CD4-positive, alpha-beta T cell treated with Interferon gamma for 1 hour (primary cell): ENCODE measurements at places on chromosomes 2 and 18.

- DNase-seq = no peak
Observed at GRCh38 chr18:45462179-45462578, 153.1 kb upstream of the SLC14A2 start.

DNA sequence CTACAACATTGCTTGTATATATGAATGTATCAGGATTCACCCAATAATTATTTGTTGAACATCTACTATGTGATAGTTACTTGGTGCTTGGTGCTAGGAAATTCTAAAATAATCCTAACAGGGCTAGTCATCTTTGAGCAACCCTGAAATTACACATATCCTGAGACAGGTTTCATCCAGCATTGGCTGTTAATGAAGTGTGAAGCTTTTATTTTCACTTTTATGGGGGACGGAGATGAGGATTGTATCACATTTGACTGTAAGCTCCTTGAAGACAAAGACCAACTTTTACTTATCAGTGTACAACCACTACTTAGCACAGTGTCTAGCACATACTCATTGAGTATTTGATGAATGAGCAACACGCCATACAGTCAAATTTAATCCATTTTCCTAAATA lies 6.8 kb upstream of the GALM start:
- DNase-seq = no peak

- DNase-seq = no peak
Observed at GRCh38 chr18:76412010-76412817, 82.8 kb downstream of the ZNF516 start.

DNA sequence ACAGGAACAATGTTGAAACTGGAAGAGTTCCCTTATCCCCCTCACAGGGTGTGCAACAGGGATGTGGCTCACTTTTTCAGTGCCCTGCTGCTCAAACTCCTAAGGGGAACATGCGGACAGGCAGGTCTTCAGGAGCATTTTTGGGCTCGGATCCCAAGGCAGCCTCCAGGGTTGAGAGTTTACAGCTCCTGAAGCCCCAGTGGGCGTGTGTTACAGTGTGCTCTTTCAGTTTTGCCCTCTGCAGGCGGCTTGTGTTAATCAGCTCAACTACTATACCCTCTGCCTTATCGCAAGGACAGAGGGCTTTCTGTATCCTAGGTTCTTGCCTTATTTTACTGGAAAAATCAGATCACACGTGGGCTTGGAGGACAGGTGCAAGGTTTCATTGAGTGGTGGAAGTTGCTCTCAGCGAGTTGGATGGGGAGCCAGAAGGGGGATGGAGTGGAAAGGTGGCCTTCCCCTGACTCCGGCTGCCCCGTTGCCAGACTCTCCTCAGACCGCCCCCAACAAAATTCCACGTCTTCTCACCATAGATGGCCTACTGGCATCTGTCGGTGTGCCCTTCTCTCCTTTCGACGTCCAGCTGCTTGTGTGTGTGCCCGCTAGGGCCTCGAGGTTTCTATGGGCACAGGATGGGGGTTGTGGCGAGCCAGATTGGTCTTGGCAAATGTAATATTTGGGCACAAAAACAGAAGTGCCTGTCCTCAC lies 541.9 kb downstream of the TMX3 start:
- no peak for DNase-seq

- no peak for DNase-seq
Observed at GRCh38 chr2:4507661-4508060, 804.3 kb downstream of the DCDC2C start.

DNA sequence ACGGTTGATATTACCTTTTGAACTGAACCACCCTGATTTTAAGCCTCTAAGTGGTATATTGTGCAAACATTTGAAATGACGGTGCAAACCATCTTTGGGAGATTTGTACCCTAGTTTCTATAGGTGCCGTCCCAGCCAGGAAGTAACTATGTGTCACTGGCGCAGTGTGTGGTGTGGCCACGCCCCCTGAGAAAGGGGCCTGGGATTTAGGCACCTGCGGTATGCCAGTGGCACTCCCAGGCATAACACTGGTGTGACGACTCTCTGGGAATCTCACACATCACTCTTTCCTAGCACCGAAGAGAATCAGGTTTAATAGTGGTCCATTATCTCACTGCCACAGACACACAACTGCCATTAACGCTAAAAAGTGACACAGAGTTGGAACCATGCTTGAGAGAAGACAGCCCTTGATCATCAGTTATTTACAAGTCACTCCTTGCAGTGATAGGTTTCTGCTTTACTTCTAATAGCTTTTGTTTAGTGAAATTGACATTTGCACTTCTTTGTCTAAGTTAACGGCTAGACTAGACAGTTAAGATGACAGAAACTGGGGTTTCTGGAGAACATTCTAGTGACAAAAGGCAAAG lies 11.1 kb downstream of the AQP4 start:
- no peak for DNase-seq

DNA sequence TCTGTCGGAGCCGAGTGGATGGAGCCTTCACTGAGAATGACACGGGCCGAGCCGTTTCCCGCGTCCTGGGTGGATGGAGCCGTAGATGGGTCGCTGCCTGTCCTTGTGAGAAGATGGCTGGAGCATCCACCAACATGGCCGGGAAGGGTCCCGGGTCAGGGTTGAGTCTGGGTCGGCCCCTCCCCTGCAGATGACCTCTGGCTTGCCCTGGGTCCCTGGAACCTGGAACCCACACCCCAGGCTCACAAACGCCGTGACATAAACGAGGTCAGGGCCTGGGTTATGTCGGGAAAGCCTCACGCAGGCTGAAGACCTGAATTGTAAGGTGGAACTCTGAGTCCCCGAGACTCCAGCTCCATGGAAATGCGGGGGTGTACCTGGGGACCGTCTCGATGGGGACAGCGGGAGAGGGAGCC lies 94.9 kb downstream of the NFATC1 start:
- no peak for DNase-seq

DNA sequence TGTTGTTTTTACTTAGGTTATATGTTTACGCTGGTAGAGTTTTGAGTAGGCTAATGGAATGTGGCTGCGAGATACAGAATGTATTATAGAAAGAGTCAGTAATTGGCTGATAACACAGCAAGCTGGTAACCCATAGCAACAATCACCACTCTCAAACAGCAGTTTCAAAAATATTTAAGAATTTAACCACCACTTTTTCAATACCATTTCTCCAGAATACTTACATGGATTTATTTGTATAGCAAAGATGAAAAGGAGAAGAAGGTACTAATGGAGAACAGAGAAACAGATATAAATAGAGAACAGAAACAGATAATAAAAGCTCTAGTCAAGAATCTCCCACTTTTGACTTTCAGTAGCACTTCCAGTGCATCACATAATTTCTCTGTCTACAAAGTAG lies 188.3 kb upstream of the SLC39A10 start:
- no peak for DNase-seq

GRCh38 chr2:11712866-11713265 lies 33.6 kb upstream of the LPIN1 start:
- no peak for DNase-seq

DNA sequence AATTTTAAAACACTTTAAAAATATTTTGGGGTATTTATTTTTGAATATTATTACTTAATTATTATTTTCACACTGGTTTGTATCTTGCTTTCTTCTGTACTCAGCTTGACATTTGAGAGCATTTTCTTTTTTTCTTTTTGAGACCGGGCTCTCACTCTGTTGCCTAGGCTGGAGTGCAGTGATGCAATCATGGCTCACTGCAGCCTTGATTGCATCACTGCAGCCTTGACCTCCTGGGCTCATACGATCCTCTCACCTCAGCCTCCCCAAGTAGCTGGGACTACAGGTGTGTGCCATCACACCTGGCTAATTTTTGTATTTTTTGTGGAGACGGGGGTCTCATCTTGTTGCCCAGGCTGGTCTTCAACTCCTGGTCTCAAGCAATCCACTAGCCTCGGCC lies 79.9 kb upstream of the DLX2 start:
- no peak for DNase-seq

GRCh38 chr2:219272356-219272755 lies 6.8 kb upstream of the DNAJB2 start:
- no peak for DNase-seq

GRCh38 chr2:234535464-234535863 lies 38.6 kb upstream of the ARL4C start:
- no peak for DNase-seq

GRCh38 chr18:52812834-52813233 lies 472.8 kb downstream of the DCC start:
- no peak for DNase-seq

DNA sequence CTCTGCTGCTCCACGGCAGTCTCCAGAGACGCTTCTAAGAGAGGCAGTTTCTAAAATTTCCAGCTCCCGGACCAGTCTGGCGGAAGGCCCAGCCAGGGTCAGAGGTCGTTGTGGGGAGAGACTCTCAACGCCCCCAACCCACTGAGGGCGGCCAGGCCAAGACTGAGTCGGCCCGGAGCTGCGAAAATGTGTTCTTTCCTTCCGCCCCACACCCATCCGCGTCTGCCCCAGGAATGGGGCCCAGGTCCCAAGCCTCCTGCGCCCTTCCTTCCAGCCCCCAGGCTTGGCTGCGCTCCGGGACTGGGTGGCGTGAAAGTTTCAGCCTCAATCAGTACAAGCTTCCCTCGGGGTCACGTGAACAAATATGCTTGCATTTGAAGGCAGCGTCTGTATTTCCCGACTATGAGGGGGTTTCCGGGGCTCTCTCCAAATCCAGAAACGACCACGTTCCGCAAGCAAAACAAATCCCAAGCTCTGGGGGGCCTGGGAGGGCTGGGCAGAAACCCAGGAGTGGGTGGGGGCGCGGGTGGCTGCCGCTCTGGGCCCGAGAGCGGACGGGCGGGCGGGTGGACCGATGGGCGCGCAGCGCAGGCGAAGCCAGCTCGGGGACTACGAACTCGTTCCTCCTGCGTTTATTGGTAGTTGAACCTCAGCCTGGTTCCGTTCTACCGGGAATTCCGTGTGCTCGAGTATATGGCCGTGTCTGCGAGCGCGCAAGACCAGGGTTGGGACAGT lies 3.3 kb downstream of the HOXD3 start:
- DNase-seq = no peak

DNA sequence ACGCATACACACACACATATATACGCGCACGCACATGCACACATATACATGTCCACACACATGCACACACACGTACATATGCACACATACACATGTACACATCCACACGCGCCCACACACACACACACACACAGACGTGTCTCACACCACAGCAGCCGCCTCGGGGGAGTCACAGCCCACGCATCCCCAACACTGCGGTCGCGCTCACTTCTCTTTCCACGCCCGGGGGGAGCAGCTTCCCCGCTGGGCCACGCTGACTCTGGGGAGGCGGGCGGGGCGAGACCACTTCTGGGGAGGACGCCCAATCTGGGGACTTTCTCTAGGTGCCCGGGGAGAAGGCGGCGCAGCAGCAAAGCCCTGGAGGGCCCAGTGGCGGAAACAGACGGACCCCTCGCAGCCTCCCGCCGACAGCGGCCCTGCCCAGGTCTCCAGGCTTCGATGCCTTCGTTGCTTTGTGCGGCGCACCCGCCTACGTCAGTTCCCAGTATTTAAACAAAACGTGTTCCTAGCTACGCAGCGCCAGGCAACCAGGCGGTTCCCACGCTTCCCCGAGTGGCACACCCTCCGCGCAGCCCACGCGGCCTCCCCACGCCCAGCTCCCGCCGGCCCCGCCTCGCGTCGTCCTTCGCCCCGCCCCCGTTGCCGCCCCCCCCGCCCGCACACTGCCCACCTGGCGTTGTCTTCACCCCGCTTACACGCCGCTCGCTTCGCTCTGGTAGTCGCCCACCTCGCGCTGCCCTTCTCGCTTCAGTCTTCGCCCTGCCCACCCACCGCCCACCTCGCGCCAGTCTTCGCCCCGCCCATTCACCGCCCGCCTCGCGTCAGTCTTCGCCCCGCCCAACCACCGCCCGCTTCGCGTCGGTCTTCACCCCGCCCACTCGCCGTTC lies 810 bp upstream of the RBFA start:
- no peak for DNase-seq

- peak; percentile 22 for DNase-seq
Observed at GRCh38 chr2:216006164-216006663, 7.1 kb downstream of the MREG start.

- peak; percentile 77 for DNase-seq
Observed at GRCh38 chr2:65064728-65065552, 8.7 kb downstream of the CEP68 start.

DNA sequence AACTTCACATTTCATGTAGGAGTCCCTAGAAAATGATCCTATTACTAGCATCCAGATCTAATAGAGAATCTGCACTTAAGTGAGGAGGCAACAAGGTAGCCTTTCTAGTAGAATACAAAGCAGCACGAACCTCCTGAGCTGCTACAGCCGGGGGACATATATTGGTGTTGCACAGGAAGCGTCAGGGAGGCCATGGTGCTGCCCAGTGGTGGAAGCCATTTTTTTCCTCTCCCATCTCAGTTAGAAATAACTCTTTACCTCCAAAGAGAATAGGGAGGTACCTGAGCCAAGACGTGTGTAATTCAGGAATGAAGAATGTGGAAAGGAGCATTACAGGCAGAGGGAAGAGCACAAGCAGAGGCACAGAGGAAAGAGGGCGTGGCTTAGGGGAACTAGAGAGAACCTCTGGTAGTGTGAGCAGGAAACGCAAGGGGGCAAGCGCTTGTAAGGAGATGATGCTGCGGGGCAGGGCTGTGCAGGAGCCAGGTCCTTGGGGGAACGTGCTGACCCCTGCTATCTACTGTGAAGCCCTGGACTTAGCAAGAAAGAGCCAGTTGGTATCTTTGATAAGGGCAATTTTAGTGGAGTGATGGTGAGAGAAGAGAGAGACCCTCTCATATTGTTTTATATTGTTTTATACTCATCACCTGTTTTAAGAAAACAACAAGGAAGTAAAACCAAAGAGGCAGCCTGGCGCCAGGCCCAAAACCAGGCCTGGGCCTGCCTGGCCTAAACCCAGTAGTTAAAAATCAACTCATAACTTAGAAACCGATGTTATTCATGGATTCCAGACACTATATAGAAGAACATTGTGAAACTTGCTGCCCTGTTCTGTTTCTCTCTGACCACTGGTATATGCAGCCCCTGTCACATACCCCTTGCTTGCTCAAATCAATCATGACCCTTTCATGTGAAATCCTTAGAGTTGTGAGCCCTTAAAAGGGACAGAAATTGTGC lies 50.0 kb upstream of the TTC39C start:
- peak; percentile 54 for DNase-seq

DNA sequence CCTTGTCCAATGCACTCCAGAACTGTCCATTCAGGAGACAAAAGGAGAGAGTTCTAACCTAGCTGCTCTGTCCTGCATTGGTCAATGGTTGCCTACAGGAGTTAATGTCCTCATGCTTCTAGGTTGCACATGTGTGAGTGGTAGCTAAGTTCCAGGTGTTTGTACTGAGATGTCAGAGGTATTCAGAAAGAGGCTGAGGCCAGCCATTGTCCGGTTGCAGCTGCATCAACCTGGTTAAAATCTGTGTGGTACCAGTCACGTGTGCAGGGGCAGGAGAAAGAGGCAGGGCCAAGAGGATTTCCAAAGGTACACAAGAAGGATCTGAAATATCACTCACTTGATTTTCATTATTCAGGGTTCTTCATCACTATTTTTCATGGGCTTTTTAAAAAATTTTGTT lies 70.8 kb downstream of the DTNA start:
- no peak for DNase-seq

GRCh38 chr2:28801726-28802125 lies 8.9 kb upstream of the SPDYA start:
- no peak for DNase-seq

- no peak for DNase-seq
Observed at GRCh38 chr2:1658394-1659151, 85.7 kb downstream of the PXDN start.
